NCI-H748 treated with DMSO at 0.1 percent for 48 hours (cell line): ENCODE measurements at places on chromosomes 11 and 22.

- DNase-seq, result no peak
Observed at GRCh38 chr11:102802341-102802740, 4.4 kb upstream of the MMP1 start.

DNA sequence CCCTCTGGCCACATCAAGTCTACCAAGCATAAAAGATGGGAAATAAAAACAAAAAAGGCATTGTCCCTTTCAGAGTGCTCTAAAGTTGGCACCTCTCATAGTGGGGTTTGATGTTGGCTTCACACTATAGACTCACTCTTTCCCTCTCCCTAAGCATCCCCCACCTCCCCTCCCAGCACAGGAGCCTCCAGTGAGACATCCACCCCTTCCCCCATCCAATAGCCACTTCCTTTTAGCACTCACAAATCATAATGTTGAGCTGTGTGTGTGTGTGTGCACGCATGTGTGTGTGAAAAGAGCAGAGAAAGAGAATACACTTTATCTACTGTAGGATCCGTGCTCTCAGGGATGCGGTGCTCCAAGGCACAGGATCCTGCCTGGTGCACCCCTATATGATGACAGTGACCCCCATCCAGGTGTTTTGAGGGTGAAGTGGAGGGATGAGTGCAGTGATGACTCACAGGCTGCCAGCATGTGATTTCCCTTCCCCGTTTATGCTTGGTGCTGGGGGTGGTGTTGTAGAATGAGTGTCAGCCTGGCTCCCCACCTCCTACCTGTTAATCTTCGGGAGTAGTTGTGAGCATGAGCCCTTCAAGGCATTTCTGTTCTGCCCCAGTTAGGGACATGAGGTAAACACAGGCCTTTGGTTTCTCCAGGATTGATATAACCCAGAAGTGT lies 235.2 kb upstream of the B3GAT1 start:
- DNase-seq, result no peak

- DNase-seq, result no peak
Observed at GRCh38 chr11:15947681-15948648, 408.4 kb downstream of the SOX6 start.

GRCh38 chr22:29155966-29156365 lies 49.7 kb upstream of the EMID1 start:
- no peak for DNase-seq

DNA sequence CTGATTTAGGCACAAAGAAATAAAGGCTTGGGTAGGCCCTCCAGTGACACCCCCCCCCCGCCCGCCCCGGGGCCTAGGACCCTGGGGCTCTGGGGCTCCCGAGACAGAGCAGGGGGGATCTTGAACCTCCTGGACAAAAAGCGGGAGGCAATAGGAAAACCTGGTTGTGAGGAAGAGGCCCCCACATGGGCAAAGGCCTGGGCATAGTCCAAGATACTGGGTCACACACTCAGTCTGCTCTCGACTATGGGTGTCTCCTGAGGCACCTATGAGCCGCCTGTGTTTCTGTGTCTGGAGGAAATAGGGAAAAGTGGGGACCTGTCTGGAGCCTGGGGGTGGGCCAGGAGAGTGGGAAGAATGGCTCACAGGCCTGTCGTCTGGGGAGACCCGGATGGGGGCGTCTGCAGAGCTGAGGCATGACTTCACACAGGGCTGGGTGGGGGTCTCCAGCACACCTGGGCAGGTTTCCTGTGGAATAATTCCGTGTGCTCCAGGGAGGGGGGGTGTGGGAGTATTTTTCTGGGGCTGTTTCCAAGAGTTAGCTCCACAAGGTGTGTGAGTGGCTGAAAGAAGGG lies 2.4 kb upstream of the MN1 start:
- DNase-seq, result no peak

DNA sequence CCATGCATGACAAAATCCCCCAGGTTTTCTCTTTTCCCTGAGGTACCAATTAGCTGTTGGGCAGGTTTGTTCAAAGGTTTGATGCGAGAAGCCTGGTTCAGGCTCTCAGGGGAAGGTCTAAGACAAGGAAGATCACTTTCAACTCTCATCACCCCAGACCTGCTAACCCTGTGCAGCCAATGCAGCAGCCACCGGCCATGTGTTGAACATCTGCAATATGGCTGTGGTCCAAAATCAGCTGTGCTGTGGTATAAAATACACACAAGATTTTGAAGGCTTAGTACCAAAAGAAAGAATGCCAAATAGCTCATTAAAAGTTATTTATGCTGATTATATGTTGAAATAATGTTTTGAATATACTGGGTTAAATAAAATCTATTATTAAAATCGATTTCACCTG lies 58.5 kb downstream of the SMCO4 start:
- no peak for DNase-seq

DNA sequence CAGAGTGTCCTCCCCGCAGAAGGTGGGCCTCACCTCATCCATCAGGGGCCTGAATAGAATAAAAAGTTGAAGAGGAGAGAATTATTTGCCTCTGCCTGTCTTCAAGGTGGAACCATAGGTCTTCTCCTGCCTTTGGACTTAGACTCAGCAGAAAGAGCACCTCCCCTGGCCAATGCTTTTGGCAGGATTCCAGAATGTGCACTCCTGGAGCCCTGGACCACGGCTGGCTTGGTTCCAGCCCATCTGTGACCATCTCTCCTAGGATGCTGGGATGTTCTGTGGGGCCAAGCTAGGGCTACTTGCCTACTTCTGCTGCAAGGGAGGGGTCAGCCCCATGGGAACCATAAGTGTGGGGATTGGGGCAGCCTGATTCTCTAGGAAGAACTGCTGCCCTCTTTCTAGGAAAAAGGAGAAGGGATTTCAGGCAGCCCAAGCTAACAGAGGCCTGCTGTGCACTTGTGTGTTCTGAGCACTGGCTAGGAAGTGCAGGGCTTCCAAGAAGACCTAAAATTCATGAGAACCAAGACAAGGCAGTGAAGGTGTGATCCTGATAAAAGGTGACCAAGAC lies 32.2 kb upstream of the SHANK2 start:
- no peak for DNase-seq

GRCh38 chr11:64124147-64124546 lies 41.8 kb downstream of the MACROD1 start:
- no peak for DNase-seq

GRCh38 chr22:45045208-45045607 lies 35.4 kb upstream of the PHF21B start:
- DNase-seq, result no peak

GRCh38 chr11:86753459-86753858 lies 46.9 kb upstream of the PRSS23 start:
- DNase-seq, result no peak

DNA sequence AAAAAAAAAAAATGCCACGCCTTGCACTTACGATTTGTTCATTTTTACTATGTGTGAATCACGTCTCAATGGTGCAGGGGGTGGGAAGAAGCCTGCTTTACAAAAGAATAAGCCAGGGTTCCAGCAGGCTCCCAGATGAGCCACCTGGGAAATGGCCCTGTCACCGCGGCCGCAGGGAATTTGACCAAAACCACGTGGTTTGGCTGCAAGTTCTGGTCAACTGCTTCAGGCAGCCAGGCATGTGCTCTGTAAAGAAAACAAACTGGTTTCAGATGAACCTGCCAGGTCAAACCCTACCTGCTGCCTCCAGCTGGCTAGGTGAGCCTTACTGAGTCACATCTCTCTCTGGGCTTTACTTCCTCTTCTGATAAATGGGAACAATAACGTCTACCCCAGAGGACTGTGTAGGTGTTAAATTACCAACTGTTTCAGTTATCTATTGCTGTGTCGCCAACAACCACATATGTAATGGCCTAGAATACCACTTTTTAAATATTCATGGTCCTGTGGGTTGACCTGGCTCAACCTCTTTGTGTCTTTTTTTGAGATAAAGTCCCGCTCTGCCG lies 30.5 kb upstream of the GCAT start:
- DNase-seq, result no peak

DNA sequence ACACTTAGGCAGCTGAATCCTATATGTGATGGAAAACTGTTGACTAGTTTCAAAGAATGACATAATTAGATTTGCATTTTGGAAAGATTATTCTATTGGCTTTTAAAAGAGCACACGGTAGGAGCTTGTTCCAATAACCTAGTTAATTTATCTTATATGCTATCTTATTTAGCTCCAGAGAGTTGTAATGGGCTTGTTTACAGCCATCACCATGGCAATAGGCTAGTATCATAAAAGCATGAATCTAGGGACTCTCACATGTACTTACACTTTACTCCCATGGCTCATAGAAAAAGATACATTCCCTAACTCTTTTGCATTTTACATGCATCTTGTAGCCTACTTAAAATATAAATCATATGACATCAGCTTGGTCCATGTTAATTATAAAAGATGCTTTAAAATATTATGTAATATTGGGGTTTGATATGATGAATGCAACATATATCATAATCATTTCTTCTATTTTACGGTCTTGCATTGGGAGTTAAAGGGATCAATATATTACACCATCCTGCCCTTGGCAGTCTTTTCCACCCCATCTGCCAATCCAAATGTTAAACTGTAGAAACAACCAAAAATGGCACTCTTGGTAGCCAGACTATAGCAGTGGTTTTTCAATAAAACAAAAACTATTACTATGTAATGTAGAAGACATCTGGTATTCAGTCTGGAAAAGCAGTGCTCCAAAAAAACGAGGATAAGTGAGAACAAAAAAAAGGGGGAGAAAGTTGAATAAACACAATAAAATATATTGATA lies 2254.0 kb downstream of the LRRC4C start:
- DNase-seq, result no peak

DNA sequence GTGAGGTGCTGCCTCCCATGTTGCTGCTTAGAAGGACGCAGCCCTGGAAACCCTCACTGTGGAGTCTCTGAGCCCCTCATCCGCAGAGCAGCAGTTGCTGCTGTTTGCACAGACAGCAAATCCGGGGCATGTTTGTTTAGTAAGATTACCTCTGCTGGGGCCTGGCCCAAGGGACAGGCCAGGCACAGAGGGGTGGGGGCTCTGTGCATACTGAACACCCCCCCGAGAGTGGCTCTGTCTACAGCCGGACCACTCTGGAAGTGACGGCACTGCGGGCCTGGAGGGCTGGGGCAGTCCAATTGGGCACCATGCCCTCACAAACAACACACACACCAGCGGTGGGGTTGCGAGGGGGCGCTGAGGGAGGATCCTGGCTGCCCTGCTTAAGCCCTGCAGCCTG lies 22.9 kb upstream of the CCDC188 start:
- no peak for DNase-seq

DNA sequence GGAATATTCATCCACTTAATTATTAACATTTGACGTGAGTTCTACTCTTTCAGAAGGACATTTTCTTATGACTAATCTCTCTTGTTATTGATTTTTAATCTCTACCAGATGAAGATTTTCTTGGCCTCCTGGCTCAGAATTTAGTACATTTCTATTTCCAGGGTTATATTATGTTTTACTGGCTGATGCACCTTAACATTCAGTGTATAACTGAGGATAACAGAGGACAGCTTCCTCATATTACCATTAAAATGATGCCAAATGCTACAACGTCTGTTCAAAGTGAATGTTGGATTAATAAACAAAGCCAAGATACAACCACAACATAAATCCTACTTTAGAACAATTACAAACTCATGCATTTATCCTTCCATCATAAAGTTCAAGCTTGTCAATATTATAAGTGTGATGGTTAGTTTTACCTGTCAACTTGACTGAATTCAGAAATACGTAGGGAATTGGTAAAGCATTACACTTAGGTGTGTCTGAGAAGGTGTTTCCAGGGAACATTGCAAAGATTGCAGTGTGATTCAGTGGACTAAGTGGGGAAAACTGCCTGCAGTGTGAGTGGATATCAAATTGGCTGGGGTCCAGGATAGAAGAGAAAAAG lies 485.2 kb downstream of the LRRC4C start:
- DNase-seq, result no peak

DNA sequence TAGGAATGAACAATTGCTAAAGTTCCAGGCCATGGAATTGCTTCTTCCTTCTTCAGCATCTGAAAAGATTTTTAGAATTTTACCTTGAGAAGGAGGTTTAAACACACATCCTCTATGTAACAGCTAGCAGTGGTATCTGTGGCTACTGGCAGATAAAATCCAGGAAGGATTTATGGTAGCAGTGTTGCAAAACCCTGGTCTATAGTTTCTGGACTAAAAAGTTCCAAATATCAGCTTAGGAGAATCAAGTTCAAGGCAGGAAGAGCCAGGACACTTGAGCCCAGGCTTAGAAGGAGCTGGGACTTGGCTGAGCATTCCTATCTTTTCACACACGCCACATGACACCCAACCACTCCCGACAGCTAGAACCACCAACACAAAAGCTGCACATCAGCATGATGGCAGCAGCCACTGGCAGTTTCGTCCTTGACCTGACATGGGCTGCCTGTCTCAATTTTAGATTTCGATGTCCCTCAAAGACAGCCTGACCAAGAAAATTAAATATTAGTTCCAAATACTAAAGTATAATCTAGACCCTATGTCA lies 14.1 kb downstream of the LARGE2 start:
- DNase-seq, result no peak

- DNase-seq, result no peak
Observed at GRCh38 chr11:44598831-44599230, 33.4 kb downstream of the CD82 start.
